ENCODE measurements at places on chromosomes 4 and X.

DNA sequence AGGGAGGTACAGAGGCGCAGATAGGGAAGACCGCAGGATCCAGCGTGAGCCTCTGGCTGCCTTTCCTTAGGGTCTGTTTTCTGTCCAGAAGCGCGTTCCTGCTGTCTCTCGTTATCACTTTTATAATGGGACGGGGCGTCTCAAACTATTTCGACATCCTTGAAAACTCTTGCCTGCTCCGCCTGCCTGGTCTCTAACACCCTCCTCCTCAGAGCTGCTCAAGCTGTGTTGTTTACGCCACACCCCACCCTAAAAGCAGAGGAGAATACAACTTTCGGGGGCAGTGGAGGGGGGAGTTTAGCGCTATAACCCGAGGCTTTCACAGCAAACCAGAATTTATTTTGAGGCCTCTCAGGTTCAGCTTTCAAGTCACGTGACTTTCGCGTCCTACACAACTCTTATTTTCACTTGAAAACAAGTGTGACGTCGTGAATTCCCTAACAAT lies 646 bp upstream of the FAM3A start:
- no peak for DNase-seq

GRCh38 chrX:17052210-17052609 lies 105.8 kb downstream of the REPS2 start:
- no peak for DNase-seq

- DNase-seq: no peak
Measured at GRCh38 chr4:94548571-94548970, 96.8 kb downstream of the PDLIM5 start.

DNA sequence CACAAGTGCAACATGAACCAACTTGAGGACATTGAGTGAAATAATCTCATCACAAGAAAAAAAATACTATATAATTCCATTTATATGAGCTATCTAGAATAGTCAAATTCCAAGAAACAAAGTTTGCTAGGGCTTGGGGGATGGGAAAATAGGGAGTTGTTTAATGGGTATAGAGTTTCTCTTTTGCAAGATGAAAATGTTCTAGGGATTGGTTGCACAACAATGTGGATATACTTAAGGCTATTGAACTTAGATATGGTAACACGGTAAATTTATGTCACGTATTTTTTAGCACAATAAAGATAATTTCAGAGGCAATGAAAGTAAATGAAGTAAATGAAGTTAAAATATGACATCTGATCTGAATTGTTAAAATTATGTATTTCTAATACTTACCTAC lies 7.9 kb downstream of the MFSD8 start:
- DNase-seq: no peak

- DNase-seq: no peak
Measured at GRCh38 chrX:19677121-19677520, 161.8 kb upstream of the MAP3K15 start.

GRCh38 chr4:161900110-161900509 lies 263.7 kb downstream of the FSTL5 start:
- no peak for DNase-seq
